CD4-positive, alpha-beta T cell treated with Interleukin-15 for 1 hour (primary cell): ENCODE measurements at places on chromosomes 1 and 21.

DNA sequence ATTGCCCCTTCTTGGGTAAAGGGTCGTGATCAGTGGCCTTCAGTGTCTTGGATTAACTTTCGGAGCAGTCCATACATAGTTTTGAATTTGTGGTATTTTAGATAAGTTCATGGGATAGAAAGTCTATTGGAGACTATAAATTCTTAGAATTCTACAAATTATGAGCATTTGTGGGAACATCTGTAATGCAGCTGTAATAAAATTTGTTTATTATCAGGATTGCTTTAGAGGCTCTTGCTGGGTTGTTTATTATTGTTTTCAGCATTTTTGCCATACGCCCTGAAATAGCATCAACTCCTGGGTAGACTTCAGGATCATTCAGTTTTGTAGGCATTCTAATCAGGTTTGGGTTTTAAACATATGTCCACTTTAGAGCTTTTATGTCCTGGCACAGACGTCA is 16.1 kb downstream of the LAMC1 start:
- no peak for DNase-seq

- DNase-seq: no peak
Observed at GRCh38 chr1:15786581-15786980, 20.9 kb downstream of the UQCRHL start.

GRCh38 chr1:218677026-218677425 is 331.9 kb downstream of the TGFB2 start:
- no peak for DNase-seq

- DNase-seq: no peak
Observed at GRCh38 chr21:41169258-41169576, 1.3 kb downstream of the BACE2 start.

GRCh38 chr1:160101717-160102522 is 3.5 kb upstream of the IGSF8 start:
- DNase-seq: no peak

DNA sequence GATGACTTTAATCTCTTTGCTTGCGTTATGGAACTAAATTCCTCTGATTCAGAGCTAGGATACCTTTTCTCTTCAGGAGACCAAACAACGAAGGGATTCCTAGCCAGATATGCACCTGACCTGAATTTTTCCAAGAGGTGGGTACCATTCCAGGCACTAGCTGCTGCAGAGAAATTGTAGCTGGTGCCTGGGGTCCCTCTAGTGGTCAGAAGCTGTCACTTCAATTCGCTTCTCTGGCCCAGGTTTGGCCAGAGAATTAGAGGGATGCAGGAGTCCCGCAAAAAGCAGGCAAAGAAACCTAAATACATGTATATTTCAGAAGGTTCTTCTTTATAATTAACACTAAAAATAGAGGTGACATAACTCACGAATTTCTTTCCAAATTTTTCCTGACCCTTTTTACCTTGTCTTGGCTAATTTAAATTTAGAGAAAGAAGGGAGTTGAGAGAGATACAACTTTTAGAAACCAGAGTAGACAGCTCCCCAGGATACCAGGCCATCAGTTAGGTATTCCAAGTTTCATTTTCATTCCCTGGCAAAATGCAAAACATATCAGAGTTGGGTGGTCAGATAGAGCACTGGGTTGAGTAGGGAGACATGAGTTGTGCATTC is 9.6 kb downstream of the ACKR1 start:
- DNase-seq: no peak

GRCh38 chr1:209375671-209376365 is 207.7 kb upstream of the CAMK1G start:
- no peak for DNase-seq

DNA sequence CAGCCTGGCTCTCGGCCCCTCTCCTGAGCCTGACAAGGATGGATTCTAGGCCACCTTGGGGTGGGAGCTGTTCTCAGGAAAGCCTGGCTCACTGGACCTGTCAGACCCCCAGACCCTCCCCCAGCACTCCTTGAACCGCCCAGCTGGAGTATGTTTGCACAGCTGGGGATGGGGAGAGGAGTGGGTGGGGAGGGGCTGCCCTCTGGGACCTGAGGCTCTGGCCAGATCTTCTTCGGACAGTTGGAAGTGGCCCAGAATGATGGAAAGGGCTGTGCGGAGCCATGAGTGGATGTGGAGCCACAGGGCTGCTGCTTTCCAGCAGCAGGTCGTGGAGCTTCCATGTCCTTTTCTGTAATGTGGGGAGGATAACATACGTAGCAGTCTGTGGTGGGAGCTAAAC is 43.0 kb upstream of the TRABD2B start:
- DNase-seq: no peak

GRCh38 chr1:172823534-172823933 is 164.6 kb downstream of the FASLG start:
- DNase-seq: no peak

DNA sequence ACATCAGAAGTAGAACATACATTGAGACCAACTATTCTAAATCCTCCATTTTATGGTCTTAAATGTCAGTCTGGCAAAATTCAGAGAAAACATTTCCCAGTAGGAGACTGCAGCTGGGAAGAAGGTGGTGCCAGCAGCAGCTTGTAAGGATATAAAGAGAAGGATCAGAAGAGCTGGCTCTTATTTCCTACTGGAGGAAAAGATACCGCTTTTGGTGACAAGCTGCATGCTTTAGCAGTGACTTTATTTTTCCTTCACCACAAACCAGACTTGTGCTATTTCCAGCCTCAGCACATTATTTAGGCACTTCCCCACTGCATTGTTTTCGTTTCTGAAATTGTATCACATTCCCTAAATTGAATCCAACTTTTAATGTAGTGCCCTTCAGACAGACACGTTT is 28.4 kb downstream of the RNF11 start:
- DNase-seq: no peak

DNA sequence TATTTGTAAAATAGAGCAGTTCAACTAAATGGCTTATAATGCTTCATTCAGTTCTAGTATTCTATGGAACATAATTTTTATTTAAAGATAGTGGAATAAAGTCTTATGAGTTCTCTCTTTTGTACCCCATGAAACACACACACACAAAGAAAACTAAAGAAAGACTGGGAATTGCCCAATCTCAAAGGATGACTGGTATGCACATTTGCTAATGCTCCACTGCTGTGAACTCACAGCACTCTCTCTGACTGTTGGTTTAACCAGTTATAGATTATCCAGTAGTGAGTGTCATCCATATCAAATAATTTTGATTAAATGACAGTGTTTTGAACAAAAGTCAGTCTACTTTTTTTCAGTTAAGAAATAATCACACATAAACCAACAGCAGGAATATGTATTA is 1082.4 kb upstream of the B3GALT2 start:
- no peak for DNase-seq

DNA sequence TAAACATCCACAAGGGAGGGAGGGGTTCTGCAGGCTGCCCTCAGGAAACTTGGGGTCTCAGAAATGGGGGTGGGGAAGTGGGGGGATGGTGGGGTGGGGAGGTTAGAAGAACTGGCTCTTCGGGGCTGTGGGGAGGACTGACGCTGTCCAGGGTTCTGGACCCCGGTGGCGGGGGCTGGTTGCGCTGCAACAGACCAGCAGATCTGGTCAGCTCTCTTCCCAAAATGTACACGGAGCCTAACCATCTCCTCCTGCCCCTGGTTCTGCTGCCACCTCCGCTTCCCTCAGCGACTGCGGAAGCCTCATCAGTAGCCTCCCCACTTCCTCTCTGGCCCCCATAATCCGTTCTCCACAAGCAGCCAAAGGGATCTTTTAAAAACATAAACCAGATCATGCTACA is 29.3 kb upstream of the C1QA start:
- DNase-seq: no peak
